ENCODE measurements at places on chromosomes 3 and 15.

- DNase-seq, result no peak
These were observed 245.0 kb downstream of the NTRK3 start for GRCh38 chr15:88011533-88011932.

DNA sequence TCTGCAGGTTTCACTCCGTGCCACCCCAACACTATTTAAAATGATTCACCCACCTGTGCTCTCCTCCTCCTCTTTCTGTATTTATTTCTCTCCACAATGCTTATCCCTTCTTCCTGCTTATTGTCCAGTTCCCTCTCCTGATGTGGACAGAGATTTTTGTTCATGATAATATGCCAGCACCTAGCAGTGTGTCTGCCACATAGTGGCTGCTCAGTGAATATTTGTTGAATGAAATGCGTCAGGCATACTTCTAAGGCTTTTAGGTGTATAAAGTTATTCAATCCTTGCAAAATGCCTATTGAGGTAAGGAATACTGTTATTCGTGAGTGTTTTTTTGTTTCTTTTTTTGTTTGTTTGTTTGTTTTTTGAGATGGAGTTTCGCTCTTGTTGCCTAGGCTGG lies 67.5 kb upstream of the MME start:
- no peak for DNase-seq

DNA sequence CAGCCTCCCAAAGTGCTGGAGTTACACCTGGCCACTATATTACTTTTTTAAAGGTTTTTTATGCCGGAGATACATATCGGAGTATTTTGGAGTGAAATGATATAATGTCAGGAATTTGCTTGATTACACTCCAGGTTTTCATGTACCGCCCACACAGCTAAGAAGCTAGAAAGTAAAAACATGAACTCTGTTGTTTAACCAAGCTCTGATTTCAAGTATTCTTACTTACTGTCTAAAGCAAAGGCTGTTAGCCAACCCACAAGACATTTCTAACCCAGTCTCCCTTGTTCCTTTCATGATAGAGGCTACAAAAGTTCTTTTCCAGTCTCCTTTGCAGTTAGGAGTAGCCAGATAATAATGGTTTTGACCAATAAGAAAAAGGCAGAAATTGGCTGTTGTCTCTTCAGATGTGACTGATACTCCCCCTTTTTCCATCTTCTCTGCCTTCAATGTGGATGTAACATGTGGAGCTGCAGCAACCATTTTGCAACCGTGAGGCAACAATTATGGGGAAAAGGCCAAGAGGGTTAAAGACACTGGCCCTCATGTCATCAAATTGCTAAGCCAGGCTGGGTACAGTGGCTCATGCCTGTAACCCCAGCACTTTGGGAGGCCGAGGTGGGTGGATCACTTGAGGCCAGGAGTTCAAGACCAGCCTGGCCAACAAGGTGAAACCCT lies 6.1 kb upstream of the CP start:
- no peak for DNase-seq

DNA sequence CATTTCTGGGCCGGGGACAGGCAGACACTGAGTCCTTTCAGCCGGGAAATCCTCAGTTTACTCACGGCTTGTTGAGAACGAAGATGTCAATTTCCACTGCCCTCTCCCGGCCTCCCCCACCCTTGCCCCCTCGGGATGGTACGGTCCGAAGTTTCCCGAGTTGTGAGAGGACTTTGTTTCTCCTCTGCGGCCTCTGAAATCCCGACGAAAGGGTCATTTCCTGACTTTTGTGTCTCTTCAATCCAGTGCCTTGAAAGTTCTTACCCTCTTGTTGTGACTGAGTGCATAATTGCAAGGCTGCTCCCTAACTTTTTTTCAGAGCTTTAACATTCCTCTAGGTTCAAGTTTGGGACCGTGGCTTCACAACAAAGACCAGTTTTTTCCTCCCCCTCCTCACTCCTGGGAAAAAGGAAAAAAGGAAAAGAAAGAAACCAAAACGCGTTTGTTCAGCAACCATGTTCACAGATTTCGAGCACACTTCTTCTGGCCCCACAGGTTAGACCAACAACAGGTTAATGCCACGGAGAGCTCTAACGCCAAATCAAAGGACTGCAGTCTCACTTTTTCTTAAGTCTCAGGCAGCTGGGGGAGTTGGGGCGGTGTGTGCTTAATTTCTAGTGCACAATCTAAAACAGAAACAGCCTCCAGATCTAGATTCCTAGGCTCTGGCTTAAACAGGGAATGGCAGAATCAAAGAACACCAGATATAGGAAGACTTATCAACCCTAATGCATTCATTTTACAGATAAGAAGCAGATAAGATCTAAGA lies 138.9 kb downstream of the TMCO5A start:
- no peak for DNase-seq

DNA sequence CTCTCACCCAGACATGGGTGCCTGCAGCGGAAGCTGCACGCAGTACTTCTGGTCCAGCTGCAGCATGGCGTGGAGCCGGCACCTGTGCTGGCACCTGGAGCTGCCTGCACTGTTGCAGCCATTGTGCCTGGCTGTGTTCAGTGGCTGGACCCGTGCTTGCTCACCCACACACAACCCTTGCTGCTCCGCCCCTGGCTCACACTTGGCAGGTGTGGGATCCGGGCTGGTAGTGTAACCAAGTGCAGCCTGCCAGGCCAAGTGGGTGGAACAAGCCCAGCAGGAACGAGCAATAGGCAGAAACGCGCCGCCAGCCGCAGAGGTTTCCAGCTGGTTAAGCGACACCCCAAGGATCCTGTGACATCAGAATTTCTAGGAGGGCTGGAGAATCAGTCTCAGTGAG lies 11.2 kb upstream of the SCAPER start:
- no peak for DNase-seq

GRCh38 chr3:136617198-136617597 lies 135.0 kb downstream of the STAG1 start:
- DNase-seq, result peak; percentile 87

- DNase-seq, result peak; percentile 31
These were observed 815 bp downstream of the SPINT1 start for GRCh38 chr15:40844696-40845030.

- DNase-seq, result no peak
These were observed 244.9 kb downstream of the FAM43A start for GRCh38 chr3:194930377-194931204.

DNA sequence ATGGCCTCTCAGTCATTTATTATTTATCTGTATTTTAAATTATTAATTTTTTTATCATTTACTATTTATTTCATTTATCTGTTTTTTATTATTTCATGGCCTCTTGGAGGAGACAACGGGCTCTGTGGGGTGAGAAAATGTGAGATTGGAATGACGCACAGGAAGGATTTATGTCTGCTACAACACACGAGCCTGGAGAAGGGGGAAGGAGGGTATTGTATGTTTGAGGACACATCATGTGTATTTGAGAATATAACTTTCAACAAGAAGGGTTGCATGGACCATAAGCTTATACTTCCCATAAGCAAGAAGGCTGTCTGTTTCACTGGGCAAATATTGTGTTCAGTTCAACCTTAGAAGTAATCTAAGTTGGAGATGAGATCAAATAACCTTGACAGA lies 31.7 kb downstream of the LSM3 start:
- DNase-seq, result no peak

DNA sequence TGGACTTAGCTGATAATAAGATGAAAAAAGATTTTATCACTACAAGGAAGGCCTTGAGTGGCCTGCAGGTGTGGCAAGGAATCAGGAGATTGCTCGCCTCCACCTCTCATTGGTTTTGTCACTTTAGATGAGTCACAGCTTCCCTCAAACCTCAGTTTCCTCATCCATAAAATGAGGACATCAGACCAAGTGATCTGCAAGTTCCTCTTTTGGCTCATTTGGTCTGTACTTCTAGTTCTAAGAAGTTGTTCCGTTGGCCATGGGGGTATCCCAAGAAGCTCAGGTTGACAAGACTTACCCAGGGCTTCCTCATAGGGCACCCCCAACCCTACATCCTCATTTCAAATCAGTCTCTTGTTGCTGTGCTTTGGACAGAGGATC lies 254.1 kb downstream of the UACA start:
- peak; percentile 21 for DNase-seq
